EL (cell line): ENCODE measurements at places on chromosomes 5 and 9.

DNA sequence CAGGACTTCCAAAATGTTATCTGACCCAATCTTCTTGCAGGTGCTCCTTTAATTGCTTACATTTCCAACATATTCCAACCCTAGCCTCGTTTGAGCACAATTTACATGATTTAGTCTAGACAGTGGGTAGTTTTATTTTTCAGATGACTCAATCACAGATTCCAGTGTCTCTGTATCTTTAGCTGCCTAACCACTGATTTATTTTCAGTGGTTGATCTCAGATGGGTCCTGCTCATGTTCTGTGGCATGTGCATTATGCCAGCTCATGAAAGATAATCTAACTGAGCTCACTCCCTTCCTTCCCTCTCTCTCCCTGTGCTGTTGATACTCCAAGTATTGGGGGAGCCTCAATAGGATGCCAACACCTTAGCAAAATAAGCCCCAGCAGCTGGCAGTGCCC is 106.1 kb upstream of the ICE1 start:
- DNase-seq, result peak; percentile 55

DNA sequence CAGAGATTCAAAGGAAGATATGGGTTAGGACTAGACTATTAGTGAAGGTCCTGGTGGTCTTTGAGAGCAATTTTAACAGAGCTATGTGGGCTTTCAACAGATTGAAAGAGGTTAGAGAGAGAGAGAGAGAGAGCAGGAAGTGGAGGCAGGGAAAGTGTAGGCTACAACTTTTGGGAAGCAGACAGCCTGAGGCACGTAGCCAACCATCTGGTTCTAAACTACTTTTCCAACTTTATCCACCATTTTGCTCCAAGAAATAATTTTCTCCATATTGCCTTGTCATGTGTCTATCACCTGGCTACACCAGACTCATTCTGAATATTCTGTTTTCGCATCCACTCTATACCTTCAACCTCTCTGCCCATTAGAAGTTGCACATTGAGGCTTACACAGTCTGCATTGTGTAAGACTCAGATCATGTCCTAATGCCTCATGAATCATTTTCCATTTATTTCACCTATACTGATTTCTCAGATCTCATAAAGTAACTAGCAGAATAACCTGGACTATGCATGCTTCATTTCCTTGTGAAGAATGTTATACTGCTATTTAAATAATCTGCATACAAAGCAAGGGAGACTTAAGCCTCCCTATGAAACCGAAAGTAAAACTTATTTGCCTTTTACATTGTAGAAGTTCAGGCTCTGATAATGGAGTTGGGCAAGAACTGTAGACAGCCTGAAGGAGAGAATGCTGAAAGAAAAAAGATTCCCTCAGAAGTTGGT is 235.6 kb downstream of the ELAVL2 start:
- DNase-seq, result no peak

- DNase-seq, result no peak
These were observed 80.0 kb downstream of the RANBP17 start for GRCh38 chr5:170941788-170942187.

DNA sequence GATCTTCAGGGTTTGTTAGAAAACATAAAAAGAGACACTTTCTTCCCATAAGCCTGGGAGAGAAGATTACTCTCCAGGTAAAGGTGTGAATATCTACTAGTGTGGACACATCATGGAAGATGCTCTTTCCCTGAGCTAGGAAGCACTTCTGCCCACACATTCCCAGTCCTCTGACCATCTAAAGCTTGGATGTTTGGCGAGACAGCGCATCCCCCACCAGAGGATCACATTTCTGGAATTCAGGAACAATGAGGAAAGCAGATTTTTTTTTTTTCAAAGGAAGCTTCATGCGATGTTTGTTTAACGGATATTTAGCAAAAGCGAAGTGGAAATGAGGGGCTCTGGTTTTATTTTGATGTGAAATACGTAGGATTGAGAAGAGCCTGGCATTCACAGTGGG is 6.2 kb downstream of the SVEP1 start:
- DNase-seq, result no peak

- no peak for DNase-seq
These were observed 336.5 kb downstream of the DIRAS2 start for GRCh38 chr9:90306158-90306557.

GRCh38 chr5:15933259-15934207 is 246.1 kb downstream of the MARCHF11 start:
- DNase-seq, result no peak

GRCh38 chr5:95726811-95727763 is 4.0 kb upstream of the RHOBTB3 start:
- no peak for DNase-seq

GRCh38 chr5:36870399-36871040 is 6.0 kb upstream of the NIPBL start:
- DNase-seq, result peak; percentile 72

- DNase-seq, result no peak
These were observed 170.1 kb downstream of the CDH12 start for GRCh38 chr5:22683050-22683449.

- DNase-seq, result no peak
These were observed 165.6 kb upstream of the IER5L start for GRCh38 chr9:129343424-129344375.

DNA sequence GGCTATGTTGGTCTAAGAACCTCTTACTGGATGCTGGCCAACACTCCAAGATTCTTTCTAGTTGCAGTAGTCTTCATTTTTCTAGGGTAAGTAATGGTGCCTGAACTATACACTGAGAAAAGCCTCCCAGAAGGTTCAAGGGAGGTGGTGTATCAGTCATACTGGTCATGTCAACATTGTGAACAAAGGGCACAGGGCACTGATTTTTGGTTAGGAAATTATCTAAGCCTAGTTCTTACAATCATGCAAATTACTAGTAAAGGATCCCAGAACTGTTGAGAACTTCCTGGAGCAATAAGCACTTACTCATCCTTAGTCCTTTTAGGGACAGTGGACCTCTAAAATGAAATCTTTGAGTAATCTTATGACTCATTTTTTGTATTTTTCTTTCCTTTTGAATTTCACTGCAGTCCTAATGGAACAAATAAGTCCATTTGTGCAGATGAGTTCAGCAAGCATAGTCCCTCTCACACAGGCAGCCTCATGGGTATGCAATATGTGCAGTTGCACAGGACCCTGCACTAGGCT is 21.1 kb upstream of the CDC42SE2 start:
- DNase-seq, result peak; percentile 91

DNA sequence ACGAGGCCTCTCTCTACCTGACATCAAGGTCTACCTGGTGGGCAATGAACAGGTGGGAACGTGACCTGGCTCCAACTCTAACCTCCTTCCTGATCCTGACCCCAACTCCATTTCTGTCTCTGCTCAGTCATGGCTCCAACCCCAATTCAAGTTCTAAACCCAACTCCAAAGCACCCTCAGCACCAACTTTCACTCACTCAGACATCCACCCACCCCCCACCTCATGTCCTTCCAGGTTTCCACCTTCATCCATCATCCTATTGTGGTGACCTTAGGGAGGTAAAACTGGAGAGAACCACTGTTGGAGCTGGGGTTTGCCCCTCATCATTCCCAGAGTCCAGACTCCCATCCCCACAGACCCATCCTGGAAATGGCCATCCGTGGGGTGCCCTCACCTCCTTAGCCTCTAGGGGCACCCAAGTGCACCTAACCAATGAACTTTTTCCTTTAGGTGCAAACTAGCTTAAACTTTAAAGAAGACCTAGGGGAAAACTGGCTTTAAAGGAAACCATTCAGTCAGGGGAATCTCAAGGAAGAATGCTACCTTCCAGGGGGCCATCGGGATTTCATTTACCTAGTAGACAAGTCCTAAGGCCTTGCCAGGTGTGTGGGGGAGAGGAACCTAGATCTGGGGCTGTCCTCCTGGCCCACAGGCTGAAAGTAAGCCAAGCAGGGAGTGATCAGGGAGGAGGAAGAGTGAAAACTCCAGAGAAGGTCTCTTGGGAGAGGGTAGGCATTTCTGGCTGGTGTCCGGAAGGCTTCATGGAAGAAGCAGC is 11.3 kb downstream of the RGS14 start:
- peak; percentile 36 for DNase-seq

GRCh38 chr5:123512611-123513461 is 859 bp downstream of the CSNK1G3 start:
- DNase-seq, result peak; percentile 27

DNA sequence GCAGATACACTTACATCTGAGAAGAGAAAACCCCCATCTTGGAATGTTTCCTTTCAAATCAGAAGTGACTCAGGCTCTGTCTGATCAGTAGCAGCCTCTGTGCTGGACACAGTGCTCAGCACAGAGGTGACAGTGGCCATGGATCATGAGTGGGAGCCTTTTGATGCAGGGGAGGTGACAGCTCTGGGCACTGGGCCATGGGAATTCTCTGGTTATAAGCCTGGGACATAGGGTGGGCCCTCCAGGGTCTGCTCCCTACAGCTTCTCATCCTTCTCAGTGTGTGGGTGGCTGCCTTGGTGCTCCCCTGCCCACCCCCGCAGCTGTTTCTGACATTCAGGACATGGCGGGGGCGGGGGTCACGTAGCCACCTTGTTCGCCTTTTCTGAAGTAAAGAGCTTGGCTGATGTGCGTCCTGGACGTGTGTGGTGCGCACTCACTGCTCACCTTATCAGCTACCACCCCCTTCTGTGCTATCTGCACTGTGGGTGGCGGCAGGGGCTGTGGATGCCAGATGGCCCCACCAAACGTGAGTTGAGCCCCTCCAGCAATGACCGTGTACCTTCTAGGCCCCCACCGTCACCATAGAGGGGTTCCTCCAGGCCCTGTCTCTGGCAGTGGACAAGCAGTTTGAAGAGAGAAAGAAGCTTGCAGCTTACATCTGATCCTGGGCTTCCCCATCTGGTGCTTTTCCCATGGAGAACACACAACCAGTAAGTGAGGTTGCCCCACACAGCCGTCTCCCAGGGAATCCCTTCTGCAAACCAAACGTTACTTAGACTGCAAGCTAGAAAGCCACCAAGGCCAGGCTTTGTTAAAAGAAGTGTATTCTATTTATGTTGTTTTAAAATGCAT is 24.0 kb downstream of the TRIP13 start:
- no peak for DNase-seq

DNA sequence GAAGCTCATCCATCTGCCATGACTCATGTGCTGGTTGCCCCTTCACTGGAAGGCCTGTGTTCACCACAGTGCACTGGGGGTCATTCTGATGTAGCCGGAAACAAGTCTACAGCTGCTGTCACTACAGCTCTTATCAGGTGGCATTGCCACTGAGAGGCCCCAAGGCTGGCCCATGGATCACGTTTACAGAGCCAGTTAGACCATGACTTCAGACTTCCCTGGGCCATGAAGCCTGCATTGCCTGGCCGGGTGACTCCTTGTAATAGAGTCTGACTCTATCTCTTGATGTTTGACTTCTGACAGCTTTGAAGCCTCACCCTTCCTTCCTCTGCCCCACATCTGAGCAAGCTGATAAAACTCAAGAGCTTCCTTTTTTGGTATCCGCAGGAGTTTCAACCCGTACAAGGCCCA is 473.5 kb upstream of the DAP start:
- no peak for DNase-seq

DNA sequence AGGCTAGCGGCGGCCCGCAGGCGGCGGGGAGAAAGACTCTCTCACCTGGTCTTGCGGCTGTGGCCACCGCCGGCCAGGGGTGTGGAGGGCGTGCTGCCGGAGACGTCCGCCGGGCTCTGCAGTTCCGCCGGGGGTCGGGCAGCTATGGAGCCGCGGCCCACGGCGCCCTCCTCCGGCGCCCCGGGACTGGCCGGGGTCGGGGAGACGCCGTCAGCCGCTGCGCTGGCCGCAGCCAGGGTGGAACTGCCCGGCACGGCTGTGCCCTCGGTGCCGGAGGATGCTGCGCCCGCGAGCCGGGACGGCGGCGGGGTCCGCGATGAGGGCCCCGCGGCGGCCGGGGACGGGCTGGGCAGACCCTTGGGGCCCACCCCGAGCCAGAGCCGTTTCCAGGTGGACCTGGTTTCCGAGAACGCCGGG is 253 bp downstream of the SLC12A2 start:
- DNase-seq, result no peak

GRCh38 chr9:125822160-125822559 is 75.0 kb downstream of the PBX3 start:
- no peak for DNase-seq

DNA sequence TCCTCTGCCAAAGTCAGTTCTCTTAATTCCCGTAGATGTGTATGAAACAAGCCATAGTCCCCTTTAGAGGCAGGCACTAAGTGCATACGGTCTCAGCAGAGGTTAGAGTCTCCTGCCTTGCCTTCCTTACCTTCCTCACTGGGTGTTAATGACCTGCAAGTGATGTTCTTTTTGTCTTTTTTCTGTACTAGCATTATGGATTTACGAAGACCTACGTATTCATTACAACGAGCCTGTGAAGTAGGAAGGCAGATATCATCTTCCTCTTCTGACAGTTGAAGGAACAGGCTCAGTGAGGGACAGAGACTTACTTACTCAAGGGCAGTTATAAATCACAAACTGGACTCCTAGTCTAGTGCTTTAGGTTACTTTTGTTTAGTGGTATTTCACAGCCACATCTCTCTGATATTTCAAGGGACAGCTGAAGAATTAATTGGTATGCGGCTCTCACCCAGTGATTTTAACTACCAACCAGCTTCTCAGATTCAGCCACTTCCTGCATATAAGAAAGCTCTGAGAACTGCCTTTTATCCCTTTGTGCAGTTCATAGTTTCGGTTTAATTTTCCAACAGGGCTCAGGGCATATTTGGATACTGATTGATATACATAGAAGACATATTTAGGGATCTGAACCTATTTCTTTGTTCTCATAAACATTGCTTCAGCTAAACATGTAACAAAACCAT is 85.1 kb upstream of the CKMT2 start:
- no peak for DNase-seq

DNA sequence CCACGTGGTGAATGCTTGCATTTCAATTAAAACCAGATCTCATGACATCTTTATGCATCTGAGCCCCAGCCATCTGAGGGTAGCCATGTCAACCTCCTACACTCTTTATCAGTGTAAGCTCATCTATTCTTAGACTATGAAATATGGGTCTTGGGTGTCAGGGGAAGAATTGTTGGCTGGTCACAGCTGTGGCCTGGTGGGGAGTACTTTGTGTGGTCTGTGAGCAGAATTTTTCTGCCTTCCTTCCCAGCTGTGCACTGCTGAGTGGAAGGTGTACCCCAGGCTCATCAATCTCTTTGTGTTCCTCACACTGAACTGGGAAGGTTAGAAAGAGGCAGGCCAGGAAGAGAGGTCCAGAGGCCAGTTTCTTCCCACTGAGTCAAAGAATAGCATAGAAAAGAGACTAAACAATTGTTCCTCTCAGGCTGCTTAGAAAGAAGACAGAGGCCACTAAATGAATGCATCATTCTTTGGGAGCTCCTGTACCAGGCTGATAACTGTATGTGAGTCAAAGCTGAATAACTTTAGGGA is 202.7 kb upstream of the RGMB start:
- peak; percentile 25 for DNase-seq

- no peak for DNase-seq
These were observed 142.6 kb downstream of the INSYN2B start for GRCh38 chr5:169837686-169838085.

DNA sequence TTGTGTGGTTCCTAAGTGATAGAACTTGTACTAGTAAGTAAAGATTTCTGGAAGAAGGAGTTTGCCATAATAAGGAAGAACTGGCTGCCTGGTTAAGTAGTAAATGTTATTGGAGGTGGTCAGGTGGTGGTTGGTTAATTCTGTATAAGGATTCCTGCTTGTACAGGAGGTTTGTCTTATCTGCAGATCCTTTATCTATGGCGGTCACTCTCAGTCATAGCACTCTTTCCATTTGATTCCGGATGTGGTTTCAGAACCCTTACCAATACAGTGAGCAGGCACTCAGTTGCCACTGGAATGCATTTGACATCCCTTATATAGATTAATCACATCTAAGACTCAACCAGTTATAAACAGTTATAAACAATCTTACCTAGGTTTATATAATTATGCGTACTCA is 50.3 kb downstream of the RAD50 start:
- no peak for DNase-seq
